ENCODE measurements at places on chromosomes 1 and 21.

GRCh38 chr1:62778208-62778607, 5.7 kb upstream of the ATG4C start:
- no peak for DNase-seq

GRCh38 chr1:231774719-231775335, 148.2 kb downstream of the DISC1 start:
- DNase-seq: no peak

DNA sequence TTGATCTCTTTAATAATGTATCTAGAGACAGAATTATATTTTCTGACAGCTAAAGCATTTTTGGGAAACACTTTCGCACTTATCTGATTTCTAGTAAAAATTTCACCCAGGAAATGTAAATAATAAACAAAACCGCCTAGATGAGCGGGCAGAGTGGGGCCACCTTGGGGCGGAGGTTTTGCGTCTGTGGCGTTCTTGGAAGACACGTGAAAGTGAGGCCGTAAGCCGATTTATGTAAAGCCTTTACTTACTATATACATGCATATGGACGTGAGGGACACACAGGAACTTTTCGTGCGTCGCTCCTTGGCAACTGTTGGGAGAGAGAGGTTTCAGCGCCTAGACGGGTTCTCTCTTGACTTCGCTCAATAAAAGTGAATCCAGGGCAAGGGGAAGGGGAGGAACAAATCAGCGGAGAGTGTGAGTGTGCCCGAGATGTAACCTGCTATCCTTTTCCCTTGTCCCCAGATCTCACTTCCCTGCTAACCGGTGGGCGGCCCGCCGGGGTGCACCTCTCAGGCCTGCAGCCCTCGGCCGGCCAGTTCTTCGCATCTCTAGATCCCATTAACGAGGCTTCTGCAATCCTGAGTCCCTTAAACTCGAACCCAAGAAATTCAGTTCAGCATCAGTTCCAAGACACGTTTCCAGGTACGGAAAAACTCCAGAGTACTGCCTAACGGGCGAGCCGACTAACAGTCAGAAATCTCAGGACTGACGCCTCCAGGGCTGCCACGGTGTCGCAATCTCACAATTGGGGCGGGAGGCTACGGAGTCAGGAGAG, 1.7 kb downstream of the HLX start:
- peak; percentile 63 for DNase-seq

DNA sequence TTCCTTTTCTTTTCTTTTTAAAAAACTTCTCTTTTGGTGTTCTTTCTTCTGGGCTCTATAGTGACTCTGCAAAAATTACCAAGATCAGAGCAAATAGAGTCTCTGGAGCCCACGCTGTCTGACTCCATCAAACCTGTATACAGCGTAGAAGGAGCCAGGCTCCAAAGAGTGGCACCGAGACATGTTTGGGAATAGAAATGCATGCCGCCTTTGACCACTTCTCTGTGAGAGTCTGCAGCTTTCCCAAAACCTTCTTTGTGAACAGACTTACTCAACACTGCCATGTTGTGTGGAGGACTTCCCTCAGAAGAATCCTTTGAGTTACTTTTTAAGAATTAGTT, 55.3 kb downstream of the GORAB start:
- no peak for DNase-seq

GRCh38 chr1:215793180-215793579, 226.1 kb downstream of the KCTD3 start:
- peak; percentile 20 for DNase-seq

- DNase-seq: no peak
These were observed 101.2 kb downstream of the NFIA start for GRCh38 chr1:61183471-61184039.

GRCh38 chr1:201167041-201167991, 13.0 kb upstream of the TMEM9 start:
- DNase-seq: no peak

- DNase-seq: no peak
These were observed 346.7 kb downstream of the SMYD3 start for GRCh38 chr1:246160374-246160773.

- no peak for DNase-seq
These were observed 8.6 kb upstream of the SPSB1 start for GRCh38 chr1:9284061-9284460.

DNA sequence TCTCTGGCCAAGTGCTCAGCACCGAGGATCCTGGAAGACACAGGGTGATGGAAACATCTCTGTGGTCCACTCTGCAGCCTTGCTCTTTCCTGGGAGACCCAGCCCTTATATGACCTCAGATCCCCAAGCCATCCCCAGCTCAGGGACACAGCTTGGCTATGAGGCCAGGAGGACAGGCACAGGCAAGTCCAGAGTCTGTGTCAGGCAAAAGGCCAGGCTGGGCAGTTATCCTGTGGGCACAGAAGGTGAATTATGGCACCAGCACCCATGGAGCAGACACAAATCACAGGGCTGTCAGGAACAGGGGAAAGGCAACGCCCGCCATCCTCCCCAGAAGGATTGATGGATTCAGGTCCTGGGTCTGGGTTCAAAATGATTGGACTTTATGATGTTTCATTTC, 52.1 kb upstream of the SCMH1 start:
- DNase-seq: no peak

DNA sequence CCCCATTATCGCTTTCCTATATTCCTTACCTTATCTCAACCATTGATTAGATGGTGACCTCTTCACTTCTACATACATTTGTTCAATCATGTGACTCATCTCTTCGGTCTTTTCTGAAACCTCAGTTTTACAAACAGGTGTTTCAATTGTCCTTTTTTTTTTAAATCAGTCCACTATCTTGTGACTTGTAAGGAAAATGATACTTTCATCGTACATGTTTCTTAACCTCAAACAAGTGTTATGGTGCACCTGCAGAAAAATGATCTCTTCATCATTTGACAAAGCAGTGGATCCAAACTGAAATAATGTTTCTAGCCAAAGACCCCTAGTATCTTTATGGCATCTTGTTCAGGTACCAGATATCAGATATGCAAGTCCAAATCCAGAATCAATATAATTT, 1157.2 kb downstream of the MRPL39 start:
- no peak for DNase-seq

DNA sequence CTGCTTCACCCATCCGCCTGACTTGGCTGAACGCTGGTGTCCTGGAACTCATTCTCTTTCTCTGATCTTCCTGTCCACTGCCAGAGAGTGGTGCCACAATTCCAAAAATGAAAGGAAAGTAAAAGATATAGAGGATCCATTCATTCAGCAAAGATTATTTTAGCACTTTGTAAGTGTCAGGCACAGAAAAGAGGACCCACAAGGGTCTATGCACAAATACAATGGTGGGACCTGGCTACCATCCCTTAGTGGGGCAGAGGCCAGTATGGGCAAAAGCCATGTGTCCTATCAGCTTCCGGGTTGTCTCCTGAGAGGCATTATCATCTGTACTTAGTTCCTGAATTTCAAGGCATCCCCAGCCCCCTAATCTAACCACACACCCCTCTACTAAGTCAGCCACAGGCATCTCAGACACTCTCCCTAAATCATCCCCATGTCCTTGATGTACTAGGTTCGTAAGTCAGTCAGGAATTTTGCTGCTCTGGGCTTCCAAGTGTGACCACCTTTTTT, 19.0 kb downstream of the SSR2 start:
- DNase-seq: no peak

DNA sequence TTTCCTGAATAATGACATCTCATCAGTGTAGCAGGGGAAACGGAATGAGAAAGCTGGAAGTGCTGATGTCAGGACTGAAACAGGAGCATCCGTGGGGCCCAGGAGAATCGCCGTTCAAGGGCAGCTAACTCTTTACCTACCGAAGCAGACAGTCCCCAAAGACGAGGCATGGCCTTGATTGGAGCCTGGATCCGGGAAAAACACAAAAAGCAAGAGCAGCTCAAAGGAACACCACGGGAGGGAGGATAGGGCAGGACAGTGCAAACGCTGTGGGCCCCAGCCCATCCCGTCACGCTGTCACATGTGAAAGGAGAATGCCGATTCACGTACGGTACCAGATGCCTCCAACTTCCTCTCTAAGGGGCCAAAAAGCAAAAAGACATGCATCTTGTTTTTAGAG, 34.9 kb downstream of the WNT9A start:
- no peak for DNase-seq

DNA sequence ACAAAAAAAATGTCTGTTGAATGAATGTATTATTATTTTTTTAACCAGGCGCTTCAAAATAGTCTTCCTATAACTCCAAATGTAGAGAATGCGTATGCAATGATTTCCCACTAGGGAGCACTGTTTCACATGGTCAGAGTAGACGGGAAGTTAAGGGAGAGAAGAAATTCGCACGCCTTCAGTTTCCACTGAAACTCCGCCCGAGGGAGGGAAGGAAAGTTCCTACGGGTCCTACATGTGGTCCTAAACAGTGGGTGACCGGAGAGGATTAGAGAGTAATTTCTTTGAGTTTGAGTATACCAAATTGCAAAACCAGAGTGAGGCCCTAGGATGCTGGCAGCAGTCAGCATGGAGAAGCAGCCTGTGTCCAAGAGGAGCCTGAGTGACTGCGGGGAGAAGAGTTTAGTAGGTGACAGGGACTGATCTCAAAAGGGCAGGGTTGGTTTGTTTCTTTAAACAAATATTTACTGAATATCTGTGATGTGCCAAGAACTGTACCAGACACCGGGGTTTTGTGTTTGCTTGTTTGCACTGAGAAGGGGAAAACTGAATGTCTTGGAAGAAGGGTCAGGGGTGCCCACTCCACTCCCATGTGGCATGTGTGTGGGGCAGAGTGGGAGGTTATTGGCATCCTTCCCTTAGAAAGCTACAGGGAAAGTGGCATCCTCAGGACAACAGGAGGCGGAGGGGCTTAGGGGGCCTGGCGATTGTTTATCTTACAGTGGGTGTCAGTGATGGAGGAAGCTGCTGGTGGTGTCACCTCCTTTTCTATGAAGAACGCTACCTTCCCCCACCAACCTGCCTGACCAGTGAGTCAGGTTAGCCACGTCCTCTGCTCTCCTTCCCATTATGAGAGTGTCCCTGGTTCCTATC, 22.8 kb downstream of the RNU5D-1 start:
- no peak for DNase-seq

DNA sequence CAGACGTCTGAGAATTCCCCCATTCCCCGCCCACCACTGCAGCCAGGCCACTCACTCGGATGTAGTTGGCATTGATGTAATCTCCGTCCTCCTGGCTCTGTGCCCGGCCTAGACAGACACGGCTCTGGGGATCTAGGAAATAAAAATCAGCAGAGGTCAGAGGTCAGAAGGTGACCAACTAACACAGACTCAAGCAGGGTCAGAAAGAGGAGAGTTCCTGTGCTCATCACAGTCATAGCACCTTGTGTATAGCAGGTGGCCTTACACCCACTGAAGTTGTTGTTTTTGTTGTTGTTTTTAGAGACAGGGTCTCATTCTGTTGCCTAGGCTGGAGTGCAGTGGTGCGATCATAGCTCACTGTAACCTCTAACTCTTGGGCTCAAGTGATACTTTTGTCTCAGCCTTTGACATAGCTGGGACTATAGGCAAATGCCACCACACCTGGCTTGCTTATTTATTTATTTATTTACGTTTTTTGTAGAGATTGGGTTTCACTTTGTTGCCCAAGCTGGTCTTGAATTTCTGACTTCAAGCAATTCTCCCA, 4.9 kb downstream of the PTPN7 start:
- peak; percentile 41 for DNase-seq

GRCh38 chr1:188715566-188715965, 1762.1 kb downstream of the BRINP3 start:
- no peak for DNase-seq

DNA sequence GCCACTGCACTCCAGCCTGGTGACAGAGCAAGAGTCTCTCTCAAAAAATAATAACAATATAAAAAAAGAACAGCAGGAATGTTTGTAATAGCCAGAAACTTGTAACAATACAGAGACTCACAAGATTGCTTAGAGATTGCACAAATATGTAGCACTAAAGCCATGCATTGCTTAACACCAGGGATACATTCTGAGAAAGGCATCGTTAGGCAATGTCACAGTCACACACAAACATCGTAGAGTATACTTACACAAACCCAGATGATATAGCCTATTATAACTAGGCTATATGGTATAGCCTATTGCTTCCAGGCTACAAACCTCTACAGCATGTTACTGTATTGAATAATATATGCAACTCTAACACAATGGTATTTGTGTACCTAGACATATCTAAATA, 45.3 kb downstream of the GPATCH2 start:
- DNase-seq: no peak

DNA sequence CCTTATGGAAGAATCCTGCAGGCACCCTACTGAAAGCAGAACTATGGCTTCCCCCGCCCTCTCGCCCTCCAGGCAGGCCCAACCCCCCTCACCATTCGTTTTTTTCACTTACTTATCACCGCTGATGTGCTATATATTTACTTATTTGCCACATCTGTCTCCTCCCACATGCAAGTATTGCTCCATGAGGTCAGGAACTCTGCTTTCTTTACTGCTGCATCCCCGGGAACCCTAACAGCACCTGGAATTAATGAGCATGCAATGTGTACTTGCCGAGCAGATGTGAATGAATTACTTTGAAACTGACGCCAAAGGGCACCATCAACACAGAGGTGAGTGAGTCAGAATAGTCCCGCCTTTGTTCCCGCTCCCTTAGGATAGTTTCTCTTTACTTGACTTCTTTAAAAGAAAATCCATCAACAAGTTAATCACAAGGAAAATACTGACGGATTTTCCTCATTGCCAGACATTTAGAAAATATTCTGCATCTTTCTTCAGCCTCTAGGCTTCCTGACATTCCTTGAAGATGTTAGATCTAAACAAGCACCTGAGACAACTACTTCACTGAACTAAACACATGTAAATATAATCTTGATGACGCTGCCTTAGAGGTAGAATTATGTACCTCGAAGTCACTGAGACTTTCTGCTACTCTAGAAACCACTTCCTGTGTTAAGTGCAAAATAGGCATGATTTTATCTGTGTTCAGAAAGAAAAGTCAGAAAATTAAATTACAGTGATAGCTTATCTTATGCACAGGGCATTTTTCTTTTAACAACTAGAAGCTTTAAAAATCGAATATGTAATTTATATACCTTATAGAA, 17.5 kb upstream of the RAB4A start:
- peak; percentile 71 for DNase-seq

DNA sequence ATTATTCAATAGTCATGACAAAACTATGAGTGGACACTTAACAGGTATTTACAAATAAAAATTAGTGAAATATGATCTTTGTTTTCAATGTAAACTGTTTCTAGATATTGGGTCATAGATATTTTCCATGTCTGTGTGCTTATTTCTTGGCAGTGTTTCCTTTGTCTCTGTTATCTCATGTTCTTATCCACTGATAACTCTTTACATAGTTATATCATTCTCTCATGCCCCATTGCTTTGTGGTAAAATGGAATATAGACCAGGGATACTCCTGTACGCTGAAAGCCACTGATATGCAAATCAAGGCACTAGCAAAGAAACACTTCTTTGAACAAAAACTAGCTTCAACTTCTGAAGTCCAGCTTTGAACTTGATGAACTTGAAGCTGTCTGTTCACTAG, 113.1 kb downstream of the ITSN1 start:
- no peak for DNase-seq

Data from RWPE1 (cell line).